ENCODE measurements at places on chromosomes 4 and X.

DNA sequence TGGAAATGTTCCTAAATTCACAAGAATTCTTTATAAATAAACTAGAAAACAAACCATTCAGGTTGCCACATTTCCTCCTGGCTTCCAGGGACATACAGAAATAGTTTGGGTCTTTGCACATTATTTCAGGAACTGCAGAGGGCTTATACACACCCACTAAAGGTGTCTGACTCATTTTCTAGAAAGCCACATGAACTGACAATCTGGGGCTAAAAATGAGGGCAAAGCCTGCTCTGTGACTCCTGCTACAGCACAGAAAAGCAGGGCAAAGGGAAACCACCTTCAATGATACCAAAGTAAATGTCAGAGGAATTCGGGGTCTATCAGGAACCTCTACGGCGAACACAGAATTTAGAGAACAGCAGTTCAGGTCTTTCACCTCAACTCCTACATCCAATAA is 112.2 kb upstream of the MAP3K15 start:
- DNase-seq = no peak

- DNase-seq = no peak
Measured at GRCh38 chr4:121464854-121465253, 84.0 kb upstream of the QRFPR start.

DNA sequence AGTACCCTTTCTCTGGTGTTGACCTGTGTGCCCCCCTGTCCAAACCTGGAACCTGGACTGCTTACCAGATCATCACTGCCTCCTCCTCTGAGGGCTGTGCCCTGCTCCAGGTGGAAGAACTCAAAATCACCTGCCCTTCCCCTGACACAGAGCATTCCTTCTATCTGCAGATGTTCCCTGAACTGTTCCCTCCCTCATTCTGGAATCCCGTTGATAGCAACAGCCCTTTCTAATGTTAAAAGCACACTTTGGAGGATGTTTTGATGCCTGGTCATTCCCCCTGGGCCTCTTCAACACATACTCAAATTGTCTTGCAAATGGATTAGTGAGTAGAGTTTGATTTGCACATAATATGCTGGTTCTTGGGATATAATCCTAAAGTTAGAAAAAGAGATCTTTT is 225.8 kb downstream of the FGF13 start:
- peak; percentile 47 for DNase-seq

DNA sequence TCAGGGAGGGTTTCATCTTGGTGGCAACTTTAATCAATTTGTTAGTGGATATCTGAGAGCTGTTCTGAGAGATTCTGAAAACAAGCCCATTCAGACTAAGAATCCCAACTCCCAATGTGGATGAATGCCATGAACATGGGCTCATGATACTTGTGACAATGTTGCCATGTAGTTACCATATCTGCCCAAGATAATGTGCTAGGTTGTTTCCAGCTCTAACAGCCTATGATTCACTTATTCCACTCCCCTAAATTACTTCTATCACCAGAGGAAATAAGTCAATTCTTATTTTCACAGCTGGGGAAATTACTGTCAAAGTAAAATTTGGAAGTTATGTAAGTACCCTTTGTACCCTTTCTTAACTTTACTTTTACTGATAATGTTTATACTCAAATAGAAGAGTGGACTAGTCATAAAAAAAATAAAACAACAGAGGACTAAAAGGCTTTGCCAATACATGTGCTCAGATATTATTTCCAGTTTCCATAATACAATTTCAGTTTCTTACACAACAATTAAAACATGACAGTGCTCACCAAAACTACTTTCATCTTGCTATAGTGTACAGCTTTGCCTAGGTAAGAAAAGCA is 1101.7 kb upstream of the INTU start:
- no peak for DNase-seq

- no peak for DNase-seq
Measured at GRCh38 chr4:165418073-165418472, 39.3 kb downstream of the CPE start.

DNA sequence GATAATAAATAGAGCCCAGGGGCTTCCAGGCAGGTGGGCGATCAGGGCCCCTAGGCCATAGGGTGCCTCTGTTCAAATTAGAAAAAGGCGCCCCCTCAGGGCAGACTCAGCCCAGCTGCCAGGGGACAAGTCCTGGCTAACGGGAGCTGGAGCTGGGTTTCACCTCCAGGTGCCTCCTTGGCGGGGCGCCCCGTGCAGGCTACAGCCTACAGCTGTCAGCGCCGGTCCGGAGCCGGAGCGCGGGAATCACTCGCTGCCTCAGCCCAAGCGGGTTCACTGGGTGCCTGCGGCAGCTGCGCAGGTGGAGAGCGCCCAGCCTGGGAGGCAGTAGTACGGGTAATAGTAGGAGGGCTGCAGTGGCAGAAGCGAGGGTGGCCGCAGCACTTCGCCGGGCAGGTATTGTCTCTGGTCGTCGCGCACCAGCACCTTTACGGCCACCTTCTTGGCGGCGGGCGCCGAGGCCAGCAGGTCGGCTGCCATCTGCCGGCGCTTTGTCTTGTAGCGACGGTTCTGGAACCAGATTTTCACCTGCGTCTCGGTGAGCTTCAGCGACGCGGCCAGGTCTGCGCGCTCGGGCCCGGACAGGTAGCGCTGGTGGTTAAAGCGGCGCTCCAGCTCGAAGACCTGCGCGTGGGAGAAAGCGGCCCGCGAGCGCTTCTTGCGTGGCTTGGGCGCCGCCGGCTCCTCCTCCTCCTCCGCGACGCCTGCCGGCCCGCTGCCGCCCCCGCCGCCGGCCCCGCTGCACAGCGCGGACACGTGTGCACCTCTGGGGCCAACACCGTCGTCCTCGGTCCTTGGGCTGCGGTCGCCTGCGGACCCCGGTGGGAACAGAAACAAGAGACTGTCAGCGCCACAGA is 2.4 kb downstream of the NKX3-2 start:
- DNase-seq = peak; percentile 81

- DNase-seq = no peak
Measured at GRCh38 chr4:120348521-120348920, 281.9 kb upstream of the MAD2L1 start.

- DNase-seq = no peak
Measured at GRCh38 chr4:123966990-123967769, 570.6 kb downstream of the SPRY1 start.

GRCh38 chrX:23884427-23885024 is 23.2 kb downstream of the APOO start:
- DNase-seq = no peak

GRCh38 chr4:187993827-187994226 is 1.7 kb upstream of the ZFP42 start:
- DNase-seq = peak; percentile 71

GRCh38 chrX:151153086-151153485 is 23.3 kb upstream of the GPR50 start:
- peak; percentile 37 for DNase-seq

DNA sequence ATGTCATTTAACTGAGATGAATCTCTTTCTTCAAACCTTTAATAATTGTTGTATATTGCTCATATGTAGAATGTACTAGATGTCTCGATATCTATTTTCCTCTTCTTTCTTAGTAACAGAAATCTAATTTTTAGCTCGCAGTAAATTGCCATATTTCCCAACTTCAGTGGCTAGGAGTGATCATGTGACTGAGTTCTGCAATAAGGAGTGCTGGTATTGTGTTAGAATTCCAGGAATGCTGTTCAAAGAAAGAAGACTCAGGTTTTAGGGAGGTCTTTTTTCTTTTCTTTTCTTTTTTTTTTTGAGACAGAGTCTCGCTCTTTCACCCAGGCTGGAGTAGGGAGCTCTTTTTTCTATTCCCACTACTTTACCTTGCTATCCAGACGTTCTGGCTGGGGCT is 81.7 kb downstream of the SLC10A7 start:
- DNase-seq = no peak

- DNase-seq = no peak
Measured at GRCh38 chr4:184384056-184384809, 90.1 kb downstream of the IRF2 start.

- DNase-seq = no peak
Measured at GRCh38 chrX:72050011-72050410, 81.7 kb downstream of the RTL5 start.

DNA sequence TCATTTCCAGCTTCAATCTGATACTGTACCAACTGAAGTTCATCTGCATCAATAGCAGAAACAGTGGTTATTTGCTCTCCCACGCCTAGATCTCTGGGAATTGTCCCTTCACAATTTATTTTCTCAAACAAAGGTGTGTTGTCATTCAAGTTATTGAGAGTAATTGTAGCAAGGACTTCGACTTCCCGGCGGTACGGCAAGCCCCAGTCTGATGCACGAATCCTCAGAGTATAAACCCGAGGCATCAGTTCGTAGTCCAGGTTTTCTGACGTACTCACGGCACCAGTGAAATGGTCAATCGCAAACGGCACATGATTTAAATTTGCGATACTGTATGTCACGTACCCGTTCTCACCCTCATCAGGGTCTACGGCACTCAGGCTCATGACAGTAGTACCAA is 15.7 kb downstream of the FAT1 start:
- no peak for DNase-seq

DNA sequence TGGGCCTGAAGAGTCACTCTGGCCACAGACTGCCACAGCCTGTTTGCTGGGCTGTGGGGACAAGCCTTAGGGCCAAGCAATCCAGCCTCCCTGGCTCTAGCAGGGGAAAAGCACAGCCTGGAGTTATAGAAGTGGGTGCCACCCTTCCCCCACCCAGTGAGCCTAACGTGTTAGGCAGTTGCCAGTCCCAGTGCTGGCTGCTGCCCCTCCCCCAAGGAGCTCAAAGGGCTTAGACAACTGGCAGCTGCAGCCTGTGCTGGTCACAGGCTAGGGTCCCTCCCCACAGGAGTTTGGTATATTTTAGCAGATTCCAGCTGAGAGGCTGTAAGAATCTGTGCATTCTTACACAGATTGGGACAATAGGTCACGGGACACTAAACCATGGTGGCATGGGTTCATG is 370.3 kb upstream of the FGF16 start:
- no peak for DNase-seq

DNA sequence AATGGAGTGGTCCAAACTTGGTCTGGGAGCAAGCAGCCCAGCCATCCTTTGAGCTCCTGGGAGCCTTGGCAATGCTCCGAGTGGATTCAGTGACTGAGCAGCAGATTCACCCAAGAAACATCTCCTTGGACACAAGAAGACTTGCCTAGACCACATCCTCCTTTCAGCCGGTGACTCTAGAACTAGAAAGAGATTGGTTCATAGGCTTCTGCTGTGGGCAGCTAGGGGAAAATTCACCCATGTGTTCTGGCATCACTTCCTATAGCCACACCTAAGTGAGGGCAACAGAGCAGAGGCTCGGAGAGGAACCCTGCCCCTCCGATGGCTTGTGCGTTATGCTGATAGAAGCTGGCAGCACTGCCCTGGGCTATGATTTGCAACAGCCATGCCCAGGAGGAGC is 16.0 kb downstream of the ZNF275 start:
- DNase-seq = no peak

- no peak for DNase-seq
Measured at GRCh38 chr4:26746802-26747213, 113.8 kb upstream of the STIM2 start.

DNA sequence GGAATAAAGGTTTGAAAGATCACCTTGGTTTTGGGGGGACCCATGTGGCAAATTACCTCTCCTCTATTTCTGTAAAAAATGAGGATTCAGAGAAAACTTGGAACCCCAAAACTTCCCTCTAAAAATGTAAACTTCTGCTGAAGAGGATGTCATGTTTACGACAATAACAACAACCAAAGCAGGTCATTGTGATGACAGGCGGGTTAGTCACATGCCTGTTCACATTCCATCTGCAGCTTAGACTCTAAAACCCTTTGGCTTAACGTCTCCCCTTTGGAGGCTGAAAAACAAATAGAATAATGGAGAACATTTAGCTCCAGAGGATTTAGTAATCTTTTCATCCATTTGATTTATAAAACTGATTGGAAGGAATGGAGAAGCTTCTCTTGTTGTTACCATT is 75.0 kb upstream of the FAM9C start:
- DNase-seq = no peak

GRCh38 chr4:26579169-26579568 is 4.7 kb upstream of the TBC1D19 start:
- no peak for DNase-seq

DNA sequence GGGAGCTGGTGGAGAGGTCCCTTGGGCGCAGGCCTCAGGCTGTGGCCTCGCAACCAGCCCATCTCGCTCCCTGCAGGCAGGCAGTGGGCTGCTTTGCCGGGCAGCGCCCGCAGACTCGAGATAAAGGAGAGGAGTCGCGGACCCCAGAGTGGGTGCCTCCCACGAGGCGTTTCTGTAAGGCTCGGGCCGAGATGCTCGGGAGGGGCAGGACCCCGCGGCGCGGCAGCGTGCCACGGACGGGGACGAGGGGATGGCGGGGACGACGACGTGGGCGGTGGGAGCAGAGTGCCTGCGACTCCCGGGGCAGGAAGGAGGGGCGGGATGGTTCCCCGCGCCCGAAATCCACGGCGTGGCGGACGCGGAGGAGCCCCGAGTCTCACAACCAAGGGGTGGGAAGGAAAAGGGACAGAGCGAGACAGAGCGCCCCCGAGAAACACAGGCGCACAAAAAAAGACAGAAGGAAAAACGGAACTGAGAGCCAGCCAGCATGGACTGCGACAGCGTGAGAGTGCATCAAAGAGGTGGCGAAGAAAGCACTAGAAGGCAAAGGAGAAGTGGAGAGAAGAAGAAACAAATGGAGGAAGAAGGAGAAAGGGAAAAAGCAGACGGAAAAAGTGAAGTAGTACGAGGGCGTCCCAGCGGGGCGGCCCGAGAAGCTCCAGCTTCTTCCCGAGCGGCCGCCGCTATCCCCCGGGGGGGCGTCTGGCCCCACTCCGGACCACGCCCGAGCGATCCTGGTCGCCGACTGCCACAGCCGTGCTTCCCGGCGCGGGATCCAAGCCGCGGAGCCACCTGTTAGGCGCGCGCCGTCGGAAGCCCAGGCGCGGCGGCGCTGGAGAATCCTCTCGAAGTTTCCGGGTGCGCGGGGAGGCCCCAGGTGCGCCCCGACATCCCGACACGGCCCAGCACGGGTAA is 1.5 kb downstream of the BEND4 start:
- DNase-seq = peak; percentile 59

GRCh38 chr4:174437749-174438148 is 84.5 kb downstream of the HPGD start:
- DNase-seq = no peak

DNA sequence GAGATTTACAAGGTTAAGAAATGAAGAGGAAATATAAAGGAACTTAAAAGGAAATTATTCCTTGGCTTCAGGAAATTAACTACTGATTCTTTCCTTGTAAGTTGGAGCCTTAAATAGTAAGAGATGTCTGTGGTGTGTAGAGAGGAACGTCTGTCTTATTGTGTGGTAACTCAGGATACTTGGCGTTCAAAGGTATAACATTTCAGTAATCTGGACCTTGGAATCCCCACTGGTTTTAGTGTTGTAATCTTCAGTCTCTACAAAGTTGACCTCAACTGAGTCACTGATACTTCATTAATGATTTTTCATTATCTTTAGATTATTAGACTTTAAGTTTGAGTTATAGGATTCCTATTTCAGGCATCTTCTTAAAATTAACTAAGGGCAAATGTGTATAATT is 79.1 kb upstream of the LSM6 start:
- no peak for DNase-seq

GRCh38 chr4:25667931-25668557 is 12.4 kb downstream of the SLC34A2 start:
- no peak for DNase-seq

- DNase-seq = peak; percentile 4
Measured at GRCh38 chr4:113645771-113646441, 115.6 kb downstream of the CAMK2D start.

- DNase-seq = no peak
Measured at GRCh38 chr4:16139066-16139945, 55.5 kb upstream of the PROM1 start.

Data from H7 (cell line).